Hippocampal formation (tissue), 2 donors: ENCODE measurements at places on chromosomes 13 and 19.

DNA sequence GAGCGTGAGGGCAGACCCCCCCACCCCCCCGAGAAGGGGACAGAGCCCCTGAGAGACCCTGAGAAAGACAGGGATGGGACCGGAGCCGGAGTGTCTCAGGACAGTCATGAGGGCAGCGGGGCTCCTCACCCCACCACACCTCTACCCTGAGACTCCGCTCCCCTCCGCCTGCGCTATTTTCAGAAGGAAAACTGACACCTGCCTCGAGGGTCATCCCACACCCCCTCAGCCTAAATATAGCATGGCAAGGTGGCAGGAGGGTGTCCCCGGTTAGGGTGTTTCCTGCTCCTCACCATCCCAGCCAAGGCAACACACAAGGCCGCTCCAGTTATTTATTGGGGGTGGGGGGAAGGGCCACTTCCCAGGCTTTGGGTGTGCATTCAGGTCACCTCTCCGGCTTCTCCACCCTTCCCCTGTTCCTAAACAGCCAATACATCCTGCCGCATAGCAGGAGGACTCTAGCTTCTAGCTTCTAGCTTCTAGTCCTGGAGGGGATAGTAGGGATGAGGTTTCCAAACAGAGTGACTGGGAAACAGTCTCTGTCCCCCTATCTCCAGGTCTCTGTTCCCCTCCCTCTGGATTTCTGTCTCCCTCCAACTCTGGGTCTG is 1.4 kb upstream of the NTF4 start:
- no peak for DNase-seq

DNA sequence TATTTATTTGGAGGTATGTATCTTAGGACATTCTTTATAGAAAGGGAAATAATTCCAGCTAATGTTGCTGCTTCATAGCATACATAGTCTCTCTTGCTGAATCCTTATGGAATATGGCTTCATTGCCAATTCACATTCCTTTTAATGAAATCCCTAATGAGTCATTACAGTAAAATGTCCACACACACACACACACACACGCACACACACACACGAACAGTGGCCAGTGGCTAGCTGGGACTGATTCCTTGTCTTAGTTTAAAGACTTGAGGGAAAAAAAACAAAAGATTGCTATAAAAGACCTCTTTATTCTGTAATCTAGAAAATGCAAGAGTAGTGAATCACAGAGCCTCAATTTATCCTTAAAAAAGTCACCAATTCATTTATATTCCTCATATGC is 301.6 kb downstream of the SLITRK6 start:
- no peak for DNase-seq

GRCh38 chr13:40208517-40208916 is 457.9 kb downstream of the FOXO1 start:
- DNase-seq, result no peak

GRCh38 chr13:113297370-113298042 is 467 bp downstream of the LAMP1 start:
- DNase-seq, result no peak

DNA sequence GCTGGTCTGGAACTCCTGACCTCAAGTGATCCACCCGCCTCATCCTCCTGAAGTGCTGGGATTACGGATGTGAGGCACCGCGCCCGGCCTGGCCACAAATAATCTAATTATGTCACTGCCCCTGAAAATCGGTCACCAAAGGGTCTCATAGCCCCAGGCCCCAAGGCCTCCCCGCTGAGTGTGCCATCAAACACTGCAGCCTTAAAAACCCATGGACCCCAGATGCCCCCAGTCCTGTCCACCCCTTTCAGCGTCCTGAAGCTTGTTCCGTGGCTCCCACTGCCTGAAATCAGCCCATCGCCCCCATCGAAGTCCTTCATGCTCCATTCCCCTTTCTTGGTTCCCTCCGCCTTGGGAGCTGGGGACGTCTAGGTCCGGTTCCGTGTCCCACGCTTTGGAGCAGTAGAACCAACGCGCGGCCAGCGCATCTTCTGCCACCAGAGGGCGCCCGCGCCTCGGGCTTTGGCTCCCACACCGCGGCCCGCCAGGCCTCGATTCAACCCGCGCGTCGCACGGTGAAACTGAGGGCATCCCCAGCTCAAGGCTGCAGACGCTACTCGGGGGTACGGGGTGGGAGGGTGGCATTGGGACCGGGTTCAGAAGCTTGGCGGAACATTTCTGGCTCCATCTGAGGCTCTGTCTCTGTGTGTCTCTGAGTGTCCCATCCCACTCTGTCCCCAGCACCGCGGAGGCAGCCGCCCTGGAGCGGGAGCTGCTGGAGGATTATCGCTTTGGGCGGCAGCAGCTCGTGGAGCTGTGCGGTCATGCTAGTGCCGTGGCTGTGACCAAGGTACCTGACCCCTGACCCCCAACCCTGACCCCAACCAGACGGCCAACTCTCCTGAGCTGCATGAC is 3.5 kb downstream of the YJEFN3 start:
- DNase-seq, result peak; percentile 26

DNA sequence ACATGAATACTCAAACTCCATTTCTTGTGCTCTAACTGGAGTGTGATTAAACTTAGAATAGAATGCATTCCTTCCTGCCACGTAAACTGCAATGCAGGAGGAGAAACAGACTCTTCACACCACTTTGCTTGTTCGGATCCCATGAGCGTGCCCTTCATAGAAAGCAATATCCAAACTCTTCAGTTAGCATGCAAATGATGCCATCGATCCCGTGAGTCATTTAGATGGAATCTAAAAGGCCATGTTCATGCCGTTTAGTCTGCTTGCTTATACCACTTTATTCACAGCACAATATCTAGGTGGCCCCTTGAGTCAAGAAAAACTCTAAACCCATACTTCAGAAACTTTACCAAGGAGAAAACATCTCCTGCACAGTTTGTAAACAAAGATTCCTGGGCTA is 225.8 kb downstream of the OXGR1 start:
- DNase-seq, result no peak

GRCh38 chr19:34181111-34181864 is 9.0 kb downstream of the LSM14A start:
- no peak for DNase-seq

DNA sequence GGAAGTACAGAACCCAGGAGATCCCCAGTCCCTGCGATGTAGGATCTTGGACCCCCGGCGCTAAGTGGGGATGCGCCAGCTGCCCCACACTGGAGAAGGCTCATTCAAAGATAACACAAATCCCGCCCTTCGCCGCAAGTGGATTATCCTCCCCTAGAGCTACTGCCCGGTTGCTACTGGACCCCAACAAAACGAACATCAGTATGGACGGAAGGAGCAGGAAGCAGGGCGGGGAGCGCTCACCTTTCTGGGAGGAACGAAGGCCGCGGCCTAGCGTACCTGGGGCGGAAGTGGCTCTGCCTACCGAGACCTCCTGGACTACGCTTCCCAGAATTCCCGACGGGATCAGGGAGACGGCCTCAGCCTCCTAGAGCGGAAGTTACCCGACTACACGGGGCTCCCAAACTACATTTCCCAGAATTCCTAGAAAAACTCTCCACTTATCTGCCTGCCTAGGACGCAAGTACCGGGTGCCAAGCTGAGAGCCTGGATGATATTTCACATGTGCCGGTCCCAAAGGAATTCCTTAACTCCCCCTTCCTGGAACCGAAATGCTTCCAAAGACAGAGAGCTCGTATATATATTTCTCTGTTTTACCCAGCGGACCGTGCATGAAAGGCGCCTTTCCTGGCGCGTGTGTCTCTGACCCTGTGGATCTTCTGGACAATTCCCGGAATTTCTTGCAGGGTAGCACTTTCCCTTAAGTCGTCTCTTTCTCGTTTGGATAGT is at the start of gene ZNF112:
ZNF112 (minus strand) TSS at position 298 of the 729 bp plus-strand sequence. CDS start 16,141 bp downstream, outside the sequence.
- DNase-seq, result peak; percentile 95

- DNase-seq, result no peak
Observed at GRCh38 chr19:37572203-37572602, 22.4 kb downstream of the ZNF571 start.

DNA sequence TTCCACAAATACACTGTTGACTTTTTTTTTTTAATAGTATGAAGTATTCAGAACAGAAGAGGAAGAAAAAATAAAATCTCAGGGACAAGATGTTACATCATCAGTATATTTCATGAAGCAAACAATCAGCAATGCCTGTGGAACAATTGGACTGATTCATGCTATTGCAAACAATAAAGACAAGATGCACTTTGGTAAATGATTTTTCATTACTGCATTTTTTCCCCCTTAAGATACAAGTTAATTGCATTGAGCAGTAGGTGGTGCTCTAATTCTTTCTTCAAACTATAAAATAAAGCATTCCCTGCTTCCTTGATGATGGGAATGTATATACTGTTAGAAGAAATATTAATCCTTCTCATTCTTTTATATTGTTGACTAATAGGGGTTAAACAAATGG is 17.1 kb downstream of the UCHL3 start:
- DNase-seq, result peak; percentile 23

- DNase-seq, result no peak
Observed at GRCh38 chr13:45466359-45466758, 1.6 kb downstream of the COG3 start.

GRCh38 chr19:55452749-55453346 is 8.6 kb downstream of the ISOC2 start:
- peak; percentile 93 for DNase-seq

GRCh38 chr13:80224468-80224867 is 116.5 kb downstream of the SPRY2 start:
- DNase-seq, result no peak

DNA sequence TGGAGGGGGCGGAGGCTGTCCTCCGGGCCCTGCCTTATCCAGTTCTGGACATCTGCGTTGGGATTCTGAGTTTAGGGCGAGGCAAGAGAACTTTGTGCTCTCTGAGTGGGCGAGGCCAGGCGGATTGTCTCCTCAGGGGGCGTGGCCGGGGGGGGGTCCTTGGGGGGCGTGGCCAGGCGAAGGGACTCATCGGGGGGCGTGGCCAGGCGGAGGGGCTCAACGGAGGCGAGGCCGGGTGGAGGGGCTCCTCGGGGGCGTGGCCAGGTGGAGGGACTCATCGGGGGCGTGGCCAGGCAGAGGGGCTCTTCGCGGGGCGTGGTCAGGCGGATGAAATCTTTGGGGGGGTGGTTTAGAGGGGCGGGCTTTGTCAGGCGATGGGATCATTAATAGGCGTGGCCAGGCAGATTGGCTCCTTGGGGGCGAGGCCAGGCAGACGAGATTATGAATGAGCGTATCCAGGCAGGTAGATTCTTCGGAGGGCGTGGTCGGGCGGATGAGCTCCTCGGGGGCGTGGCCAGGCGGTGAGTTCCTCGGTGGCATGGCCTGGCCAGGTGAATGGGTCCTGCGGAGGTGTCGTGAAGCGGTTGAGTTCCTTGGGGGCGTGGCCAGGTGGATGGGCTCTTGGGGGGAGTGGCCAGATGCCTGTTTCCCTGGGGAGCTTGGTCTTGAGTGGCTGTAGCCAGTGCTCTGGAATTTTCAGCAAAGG is 10.3 kb upstream of the CACNG7 start:
- DNase-seq, result no peak

- no peak for DNase-seq
Observed at GRCh38 chr13:92560883-92561282, 665.7 kb upstream of the GPC6 start.

DNA sequence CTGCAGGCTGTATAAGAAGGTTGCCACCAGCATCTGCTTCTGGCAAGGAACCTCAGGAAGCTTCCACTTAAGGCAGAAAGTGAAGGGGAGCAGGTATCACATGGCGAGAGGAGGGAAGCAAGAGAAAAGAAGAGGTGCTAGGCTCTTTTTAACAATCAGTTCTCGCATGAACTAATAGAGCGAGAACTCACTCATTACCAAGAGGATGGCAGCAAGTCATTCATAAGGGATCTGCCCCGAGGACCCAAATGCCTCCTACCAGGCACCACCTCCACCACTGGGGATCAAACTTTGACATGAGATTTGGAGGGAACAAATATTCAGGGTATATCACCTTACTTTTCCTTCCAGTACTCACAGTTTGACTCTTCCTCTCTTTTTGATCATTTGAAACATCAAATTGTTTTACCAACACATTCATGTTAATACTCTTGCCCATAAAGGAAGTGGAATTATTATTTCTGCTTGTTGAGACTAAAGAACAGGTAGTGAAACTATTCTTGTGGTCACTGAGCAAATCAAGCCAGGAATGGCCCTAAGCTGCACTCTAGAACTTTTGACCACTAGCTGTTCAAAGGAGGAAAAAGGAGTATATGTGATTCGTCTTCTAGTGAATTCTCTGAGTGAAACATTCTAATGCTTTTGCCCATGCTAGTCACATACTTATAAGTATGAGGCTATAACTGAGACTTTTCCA is 45.0 kb downstream of the LACC1 start:
- no peak for DNase-seq

- DNase-seq, result no peak
Observed at GRCh38 chr13:56400774-56401173, 739.9 kb upstream of the PRR20A start.

DNA sequence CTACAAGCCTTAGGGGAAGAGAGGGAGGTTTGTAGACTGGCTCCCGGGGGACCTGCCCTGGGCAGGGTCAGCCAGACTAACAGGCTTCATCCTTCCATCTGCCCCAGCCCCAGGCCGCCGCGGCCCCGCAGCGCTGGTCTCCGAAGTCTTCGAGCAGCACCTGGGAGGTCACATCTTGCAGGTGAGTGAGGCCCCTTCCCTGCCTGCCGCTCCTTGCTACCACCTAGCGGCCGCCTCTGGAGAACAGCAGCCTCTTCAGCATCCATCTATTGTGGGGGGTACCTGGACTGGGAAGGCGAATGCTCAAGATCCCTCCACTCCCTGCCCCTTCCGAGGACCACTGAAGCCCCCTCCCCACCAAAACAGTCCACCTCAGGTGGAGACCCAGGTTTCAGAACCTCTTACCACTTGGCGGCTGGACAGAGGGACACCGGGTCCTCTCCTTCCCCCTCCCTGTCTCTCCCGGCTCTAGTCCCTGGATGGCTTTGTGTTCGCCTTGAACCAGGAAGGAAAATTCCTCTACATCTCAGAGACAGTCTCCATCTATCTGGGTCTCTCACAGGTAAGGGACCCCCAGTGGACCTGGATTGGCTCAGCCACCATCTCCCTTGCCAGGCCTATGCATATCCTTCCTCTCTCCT is 12.7 kb downstream of the NPAS1 start:
- no peak for DNase-seq
